ENCODE measurements at places on chromosomes 11 and 22.

- DNase-seq = no peak
These were observed 73.3 kb downstream of the TRIM44 start for GRCh38 chr11:35735903-35736302.

GRCh38 chr22:46053563-46054090 lies 76.7 kb upstream of the WNT7B start:
- peak; percentile 40 for DNase-seq

DNA sequence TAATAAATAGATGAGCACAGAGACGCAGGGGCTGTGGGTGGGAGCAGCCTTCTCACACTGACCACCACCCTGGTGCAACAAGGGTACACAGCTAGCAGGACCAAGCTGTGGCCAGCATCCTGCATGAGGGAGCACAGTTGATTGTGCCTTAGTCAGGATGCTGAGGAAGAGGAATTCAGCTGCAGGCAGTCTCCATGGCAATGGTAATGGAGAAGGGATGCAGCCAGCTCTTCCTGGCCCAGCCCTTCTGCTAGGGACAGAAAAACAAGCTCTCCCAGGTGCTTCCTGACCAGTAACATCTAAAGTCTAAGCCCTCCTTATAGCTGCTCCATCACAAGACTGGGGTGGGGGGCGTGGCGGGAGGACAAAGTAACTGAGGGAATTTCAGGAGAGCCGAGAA lies 363.5 kb downstream of the BUD13 start:
- no peak for DNase-seq

- no peak for DNase-seq
These were observed 27.7 kb downstream of the CD44 start for GRCh38 chr11:35166369-35167360.

DNA sequence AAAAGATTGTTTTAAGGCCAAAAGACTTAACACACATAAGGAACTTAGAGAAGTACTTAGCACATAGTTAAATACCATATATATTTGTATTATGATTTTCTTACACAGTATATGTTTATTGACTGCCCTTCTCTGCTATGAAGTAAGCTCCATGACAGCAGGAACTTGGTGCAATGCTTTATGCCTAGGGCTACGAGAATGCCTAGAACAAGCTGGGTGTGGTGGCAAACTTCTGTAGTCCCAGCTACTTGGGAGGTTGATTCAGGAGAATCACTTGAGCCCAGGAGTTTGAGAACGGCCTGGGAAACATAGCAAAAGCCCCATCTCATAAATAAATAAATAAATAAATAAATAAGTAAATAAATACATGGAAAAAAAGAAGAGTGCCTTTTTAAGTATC lies 1.9 kb downstream of the SLC5A12 start:
- no peak for DNase-seq

- DNase-seq = no peak
These were observed 13.3 kb downstream of the PRR33 start for GRCh38 chr11:1878137-1879031.

DNA sequence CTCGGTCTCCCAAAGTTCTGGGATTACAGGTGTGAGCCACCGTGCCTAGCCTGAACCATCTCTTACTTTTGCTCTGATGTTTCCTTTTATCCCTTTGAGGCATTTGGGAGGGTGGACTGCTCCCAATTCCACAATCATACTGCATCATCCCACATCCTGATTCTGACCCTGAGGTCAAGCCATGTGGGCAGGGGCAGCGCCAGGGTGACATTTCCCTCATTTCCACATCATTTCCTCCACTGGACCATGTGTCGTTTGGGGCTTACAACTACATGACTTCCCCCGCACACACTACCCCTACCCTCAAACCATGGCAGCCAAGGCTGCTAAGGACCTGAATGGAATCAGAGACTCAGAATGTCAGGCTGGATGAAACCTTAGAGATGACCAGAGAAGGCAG lies 26.4 kb upstream of the ZBTB16 start:
- no peak for DNase-seq

- no peak for DNase-seq
These were observed 6.8 kb downstream of the KMT2A start for GRCh38 chr11:118442908-118443589.

- no peak for DNase-seq
These were observed 35.6 kb downstream of the TPBGL start for GRCh38 chr11:75276186-75276585.

GRCh38 chr22:45612940-45613339 lies 58.7 kb upstream of the ATXN10 start:
- no peak for DNase-seq

DNA sequence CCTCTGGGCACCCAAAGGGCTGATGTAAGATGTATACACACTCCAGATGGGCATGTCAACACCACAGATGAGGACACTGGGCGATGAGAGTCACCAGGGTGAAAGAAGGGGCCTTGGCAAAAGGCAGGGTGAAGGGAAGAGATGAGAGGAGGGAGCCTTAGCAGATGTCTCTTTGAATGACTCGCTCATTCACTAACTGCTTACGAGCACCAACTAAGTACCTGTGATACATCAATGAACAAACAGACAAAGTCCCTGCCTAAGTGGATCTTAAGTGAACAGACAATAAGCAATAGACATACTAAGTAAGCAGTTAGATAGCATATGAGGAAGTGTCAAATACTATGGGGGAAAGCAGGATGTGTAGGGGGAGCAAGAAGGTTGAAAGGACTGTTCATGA lies 7.5 kb downstream of the ME3 start:
- no peak for DNase-seq

- DNase-seq = no peak
These were observed 40.4 kb downstream of the BBOX1 start for GRCh38 chr11:27081056-27081455.

GRCh38 chr11:78194490-78194889 lies 5.8 kb downstream of the USP35 start:
- no peak for DNase-seq

DNA sequence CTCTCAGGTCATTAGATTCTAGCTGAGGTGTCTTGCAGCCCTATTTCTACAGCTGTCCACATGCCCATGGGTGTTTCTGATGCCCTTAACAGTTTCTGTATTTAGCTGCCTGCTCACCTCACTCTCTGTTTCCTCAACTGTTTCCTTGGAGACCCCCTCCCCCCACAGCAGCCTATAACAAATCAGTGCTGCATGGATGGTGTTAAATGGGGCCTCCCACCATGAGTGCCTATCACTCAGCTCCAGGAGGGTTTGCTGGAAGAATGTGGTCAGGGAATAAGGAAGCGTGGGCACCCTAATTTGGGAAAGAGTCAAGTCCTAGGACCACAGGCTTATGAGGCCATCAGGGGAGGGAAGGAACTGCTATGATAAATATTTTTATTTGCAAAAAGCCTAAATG lies 8.6 kb downstream of the KLHL35 start:
- DNase-seq = no peak

DNA sequence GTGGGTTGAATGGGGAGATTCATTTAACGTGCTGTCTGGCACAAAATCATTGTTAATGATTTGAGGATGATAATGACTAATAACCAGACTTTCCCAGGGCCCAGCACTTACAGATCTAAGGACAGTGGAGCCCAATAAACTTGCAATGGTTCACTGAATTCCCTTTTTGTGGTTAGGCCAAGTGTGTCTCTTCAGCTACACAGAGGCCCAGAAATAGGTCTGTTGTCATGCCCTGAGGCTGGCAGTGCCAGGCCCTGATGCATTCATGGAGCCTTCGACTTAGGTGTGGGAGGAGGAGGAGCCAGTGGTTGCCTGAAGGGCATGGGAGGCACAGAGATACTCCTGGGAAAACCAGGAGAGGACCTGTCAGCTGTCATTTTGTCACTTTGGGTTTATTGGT lies 56.1 kb downstream of the KIAA1671 start:
- DNase-seq = no peak

- DNase-seq = no peak
These were observed 499.6 kb upstream of the B3GAT1 start for GRCh38 chr11:134911514-134912180.

GRCh38 chr11:128696941-128697340 lies 3.1 kb downstream of the FLI1 start:
- no peak for DNase-seq
